ENCODE measurements at places on chromosomes 2 and 18.

GRCh38 chr2:172109256-172109987, 6.7 kb upstream of the DLX2 start:
- no peak for DNase-seq

- DNase-seq = no peak
These were observed 443.0 kb upstream of the MMADHC start for GRCh38 chr2:150030436-150031190.

DNA sequence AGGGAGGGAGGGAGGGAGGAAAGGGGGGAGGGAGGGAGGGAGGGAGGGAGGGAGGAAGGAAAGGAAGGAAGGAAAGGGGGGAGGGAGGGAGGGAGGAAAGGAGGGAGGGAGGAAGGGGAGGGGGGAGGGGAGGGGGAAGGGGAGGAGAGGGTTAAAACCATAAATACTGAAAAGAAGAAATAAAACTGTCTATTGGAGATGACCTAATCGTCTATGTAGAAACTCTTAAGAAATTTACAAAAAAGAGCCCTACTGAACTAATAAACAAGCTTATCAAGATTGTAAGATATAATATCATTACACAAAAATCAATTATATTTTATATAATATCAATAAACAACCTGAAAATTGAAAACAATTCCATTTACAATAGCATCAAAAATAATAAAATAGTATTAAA, 32.3 kb upstream of the CTDP1 start:
- DNase-seq = no peak

DNA sequence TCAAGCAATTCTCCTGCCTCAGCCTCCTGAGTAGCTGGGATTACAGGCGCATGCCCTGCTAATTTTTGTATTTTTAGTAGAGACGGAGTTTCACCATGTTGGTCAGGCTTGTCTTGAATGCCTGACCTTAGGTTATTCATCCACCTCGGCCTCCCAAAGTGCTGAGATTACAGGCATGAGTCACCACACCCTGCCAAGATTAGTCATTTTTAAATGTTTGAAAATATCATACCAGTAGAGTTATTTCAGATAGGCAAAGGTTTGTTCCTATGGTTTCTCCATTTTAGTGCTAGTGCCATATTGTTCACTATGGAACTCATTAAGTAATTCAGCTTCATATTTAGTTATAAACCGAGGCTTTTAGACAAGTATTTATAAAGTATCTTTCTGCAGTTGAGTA, 52.3 kb downstream of the HIBCH start:
- no peak for DNase-seq

- peak; percentile 38 for DNase-seq
These were observed 98.8 kb downstream of the TRABD2A start for GRCh38 chr2:84781942-84782716.

DNA sequence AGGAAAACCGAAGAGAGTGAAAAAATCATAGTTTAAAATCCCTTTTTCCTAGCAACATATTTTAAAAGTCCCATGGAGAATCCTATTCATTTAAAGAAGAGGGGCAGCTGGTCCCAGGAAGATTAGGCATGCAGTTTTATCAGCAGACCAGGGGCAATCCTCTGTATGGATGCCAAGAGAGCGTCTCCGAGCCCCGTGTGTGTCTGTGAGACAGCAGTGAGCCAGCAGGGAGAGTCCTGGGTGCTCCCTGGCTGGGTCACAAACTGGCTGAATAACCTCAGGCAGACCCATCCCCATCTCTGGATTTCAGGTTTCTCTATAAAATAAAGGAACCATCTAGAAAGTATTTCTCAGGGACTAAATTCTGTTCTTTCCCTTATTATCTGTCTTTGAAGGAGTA, 128.2 kb upstream of the RIOK3 start:
- DNase-seq = no peak

- DNase-seq = no peak
These were observed 85.8 kb downstream of the TCF4 start for GRCh38 chr18:55501982-55502710.

GRCh38 chr2:74278176-74278575, 65.0 kb downstream of the SLC4A5 start:
- DNase-seq = no peak

DNA sequence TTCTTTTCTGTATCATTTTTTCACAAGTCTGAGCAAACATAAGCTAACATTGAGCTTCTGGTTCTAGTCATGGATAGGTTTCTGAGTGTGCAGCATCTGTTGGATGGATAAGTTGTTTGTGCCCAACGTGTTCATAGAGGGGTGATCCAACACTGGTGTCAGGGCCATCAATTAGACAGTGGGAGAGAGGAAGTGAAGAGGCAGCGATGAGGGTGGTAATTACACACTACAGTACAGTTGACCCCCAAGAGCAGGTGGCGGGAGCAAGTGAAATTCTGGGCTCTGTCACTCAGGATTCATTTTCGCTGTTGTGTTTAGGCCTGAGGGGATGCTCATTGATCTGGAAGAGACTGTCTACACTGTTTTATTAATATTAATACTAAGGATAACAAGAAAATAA, 180.0 kb upstream of the CXCR4 start:
- DNase-seq = no peak

DNA sequence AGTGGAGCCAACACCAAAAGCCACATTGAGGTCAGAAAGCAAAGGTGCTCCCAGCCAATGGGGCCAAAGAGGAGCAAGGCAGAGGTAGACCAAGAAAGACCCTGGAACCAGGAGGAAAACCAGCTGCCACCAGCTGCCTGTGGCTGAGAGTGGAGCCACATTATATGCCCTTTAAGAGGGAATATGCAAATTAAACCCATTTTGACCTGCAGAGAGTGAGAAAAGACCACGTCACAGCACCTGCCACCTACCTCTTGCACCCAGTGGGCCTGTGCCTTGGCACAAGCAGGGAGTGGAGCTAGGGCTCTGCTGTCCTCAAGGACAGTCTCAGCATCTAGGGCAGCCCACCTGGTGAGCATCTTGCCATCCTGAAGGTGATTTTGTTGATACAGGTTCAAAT, 161.3 kb downstream of the MTCL1 start:
- DNase-seq = no peak

- no peak for DNase-seq
These were observed 13.6 kb upstream of the RHOB start for GRCh38 chr2:20433249-20433648.

DNA sequence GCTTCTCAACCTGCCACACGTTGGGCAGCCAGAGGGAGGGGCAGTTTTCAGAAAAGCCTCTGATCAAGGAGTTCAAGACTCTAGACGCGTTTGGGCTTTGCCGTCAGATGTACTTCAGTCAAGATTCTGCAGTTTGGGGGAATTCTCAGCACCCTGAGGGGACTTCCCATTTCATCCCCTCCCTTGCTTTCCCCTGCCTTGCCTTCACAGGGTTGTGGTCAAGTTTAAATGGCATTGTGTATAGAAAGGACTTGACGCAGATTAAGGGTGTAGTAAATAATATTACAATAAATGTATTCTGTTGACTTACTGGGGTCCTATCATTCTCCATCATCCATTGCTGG, 198.3 kb upstream of the NABP1 start:
- no peak for DNase-seq

DNA sequence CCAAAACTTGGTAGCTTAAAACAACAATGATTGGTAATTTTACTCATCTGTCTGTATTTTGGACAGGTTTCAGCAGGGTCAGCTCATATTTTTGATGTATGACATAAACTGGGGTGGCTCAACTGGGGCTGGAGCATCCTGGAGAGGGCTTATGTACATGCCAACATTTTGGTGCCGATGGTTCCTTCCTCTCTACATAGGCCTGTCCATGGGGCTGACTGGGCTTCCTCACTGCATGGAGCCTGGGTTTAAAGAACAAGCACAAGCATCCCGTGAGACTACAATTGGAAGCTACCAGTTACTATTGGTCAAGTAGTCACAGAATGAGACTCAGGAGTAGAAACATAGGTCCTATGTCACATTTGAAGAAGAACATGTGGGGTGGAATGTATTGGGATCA, 95.0 kb downstream of the DDX1 start:
- DNase-seq = no peak

DNA sequence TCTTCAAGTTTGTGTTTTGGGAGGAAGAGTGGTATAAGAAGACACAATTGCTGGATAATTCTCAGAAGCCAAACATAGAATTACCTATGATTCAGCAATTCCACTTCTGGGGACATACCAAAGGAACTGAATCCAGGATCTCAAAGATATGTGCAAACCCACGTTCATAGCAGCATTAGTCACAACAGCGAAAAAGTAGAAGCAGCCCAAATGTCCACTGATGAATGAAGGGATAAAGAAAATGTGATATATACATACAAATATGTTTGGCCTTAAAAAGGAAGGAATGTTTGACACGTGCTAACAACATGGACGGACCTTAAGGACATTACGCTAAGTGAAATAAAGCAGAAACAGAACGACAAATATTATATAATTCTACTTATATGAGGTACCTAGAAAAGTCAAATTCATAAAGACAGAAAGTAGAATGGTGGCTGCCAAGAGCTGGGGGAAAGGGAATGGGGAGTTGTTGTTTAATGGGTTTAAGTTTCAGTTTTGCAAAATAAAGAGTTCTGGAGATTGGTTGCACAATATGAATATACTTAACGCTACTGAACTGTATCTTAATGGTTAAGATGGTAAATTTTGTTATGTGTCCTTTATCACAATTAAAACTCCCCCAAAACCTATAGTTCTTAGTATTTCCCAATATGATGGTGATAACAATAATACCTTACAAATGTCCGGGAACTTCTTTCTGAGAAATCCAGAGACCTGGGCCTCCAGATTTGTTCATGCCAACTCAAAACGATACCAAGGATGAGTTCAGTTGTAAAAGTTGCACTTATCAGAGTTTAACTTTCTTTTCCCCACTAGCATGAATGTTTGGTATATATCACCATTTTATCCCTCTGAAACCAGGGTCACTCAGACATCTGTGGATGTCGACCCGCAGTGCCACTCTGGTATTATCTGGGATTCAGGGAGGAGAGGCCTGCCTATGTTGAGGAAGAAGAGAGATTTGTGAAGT, 33.7 kb upstream of the WIPF1 start:
- no peak for DNase-seq

DNA sequence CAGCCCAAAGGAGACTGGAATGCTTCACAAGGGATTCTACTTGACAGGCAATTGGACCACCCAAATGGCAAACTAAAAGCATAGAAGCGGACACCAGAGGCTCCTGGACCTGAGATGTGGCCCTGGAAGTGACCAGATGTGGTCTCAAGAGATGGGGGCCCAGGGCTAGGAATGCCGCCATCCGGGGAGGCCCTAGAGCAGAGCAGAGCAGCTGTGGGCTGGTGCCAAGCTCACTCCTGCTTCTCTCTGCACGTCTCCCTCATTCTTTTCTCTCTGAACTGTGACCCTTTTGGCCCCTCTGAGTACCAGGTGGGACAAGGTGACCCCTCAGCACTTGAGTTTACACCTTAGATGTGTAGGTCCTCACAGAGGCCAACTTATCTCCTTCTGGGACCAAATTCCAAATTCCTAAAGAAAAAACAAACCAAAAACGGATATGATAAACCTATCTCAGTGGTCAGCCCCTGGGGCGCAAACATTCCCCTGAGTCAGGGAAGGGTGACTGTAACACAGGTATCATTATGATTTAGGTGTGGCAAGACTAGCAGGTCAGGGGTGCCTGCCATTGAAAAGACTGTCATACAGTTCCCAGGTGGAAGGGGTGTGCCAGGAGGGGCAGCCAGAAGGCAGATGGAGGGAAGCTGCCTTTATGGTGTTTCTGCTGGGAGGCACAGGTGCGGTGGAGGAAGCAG, 6.5 kb upstream of the IL1R2 start:
- DNase-seq = no peak

GRCh38 chr2:239991689-239992314, 33.3 kb downstream of the NDUFA10 start:
- DNase-seq = no peak

DNA sequence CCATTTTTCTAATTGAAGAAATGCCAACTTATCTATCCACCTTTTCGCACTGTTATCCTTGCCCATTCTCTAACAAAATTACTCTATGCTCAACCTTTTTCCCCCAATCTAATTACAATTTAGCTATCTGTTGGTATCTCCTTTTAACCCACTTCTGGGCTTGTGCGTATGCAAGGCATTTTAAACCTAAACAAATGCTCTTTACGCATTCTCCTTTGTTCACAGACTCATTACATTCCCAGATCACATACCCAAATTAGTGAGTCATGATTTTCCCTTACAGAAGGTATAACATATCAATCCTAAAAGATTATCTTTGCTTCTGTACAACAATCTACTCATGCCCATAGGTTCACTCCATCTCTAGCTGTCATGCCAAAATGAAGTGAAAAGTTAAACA, 71.7 kb upstream of the LYPD1 start:
- no peak for DNase-seq

DNA sequence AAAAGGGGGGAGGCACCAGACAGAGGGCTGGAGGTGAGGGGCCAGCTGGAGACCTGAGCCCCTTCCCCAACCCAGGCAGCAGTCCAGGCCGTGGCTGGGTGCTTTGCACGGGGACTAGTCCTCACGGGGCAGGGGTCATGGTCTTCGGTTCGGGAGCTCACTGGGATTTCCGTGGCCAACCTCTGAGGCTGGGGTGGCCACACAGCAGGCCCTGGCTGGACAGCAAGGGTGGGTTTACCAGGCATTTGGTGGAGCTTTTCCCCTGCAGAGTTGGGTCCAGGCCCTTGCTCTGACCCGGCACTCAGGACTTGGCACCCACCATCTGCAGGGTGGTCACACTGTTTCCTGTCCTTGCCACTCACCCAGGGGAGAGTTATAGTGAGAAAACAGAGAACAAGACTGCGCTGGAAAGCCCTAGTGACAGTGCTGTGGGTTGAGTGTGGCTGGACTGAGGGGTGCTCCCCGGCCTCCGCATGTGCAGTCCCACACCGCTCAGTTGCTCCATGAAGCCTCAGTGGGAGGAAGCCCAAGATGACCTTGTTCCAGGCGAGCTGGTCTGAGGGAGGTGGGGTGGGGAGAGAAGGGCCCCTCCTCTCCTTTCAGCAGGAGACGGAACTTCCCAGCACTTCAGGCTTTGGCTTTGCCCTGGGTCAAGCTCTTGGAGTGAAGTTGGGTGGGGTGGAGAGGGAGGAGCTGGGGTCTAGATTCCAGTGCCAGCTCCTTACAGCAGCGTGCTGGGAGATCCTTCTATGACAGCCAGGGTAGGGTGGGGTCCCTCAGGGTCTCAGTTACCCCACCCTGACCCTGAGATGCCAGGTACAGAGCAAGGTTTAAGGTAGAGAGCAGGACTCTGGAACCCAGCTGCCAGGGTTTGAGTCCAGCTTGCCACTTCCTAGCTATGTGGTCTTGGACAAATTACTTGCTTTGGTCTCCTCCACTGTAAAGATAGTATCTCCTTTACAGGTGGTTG, 219.8 kb downstream of the DYSF start:
- no peak for DNase-seq

All from stimulated activated CD8-positive, alpha-beta memory T cell treated with anti-CD3 and anti-CD28 coated beads, Interleukin-15, amount 100 ng/mL, for 4 hours (primary cell).